ENCODE measurements at places on chromosomes 16 and 17.
A peak's percentile ranks its signal among the peaks of the same experiment; 100 is the strongest.

- DNase-seq = no peak
Measured at GRCh38 chr17:38563362-38564253, 42.1 kb downstream of the SRCIN1 start.

DNA sequence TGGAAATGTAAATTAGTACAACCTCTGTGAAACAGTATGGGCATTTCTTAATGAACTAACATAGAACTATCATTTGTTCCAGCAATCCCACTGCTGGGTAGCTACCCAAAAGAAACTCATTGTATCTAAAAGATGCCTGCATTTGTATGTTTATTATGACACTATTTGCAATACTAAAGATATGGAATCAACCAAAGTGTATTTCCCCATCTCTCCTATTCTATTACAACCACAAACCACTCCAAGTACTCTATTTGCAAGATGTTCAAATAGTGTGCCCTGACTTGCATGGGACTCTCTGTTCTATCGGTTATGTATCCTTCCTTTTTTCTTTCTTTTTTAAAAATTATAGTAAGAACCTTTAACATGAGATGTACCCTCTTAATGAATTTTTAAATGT, 845.2 kb downstream of the CDH11 start:
- no peak for DNase-seq

DNA sequence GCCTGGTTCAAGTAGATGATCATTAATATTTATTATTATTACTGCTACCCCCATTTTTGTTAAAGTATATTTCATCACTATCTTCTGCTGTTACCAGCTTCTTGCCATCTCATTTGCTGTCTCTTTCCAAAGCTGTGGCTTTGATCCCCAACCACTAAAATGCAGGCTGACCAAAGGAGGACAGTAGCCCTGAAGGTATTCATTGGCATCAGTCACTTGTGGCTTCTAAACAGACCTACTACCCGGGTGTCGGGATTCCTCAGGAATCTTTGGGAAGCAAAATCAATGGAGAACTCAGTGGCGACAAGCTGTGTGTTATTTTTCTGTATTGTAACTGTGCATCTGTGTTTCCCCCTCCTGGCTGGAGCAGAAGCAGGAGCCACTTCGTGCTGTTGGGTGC, 379.2 kb upstream of the ERCC4 start:
- DNase-seq = no peak

DNA sequence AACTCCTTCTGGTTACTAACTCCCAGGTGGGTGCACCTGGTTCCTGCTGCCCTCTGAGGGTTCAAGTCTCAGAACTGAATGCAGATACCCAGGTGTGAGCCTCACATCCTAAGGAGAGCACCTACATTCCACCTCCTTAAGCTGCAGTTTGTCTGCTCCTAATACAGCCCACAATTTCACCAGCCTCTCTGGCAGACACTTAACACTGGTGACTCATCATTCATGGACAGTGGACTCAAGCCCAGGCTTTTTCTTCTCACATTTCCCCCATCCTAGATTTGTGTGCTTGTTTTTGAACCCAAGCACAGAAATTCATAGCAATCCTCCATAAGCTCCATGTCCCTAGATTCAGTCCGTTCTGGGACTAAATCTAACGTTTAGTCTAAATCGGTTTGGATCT, 7.0 kb upstream of the MAF start:
- no peak for DNase-seq

- DNase-seq = no peak
Measured at GRCh38 chr17:43043307-43043706, 18.3 kb downstream of the RND2 start.

- DNase-seq = no peak
Measured at GRCh38 chr16:85488414-85488813, 124.7 kb upstream of the GSE1 start.

- DNase-seq = no peak
Measured at GRCh38 chr17:19702217-19702641, 14.2 kb downstream of the SLC47A2 start.

- DNase-seq = no peak
Measured at GRCh38 chr16:79573884-79574283, 26.7 kb downstream of the MAF start.

GRCh38 chr17:6100891-6101500, 30.8 kb downstream of the WSCD1 start:
- DNase-seq = no peak

DNA sequence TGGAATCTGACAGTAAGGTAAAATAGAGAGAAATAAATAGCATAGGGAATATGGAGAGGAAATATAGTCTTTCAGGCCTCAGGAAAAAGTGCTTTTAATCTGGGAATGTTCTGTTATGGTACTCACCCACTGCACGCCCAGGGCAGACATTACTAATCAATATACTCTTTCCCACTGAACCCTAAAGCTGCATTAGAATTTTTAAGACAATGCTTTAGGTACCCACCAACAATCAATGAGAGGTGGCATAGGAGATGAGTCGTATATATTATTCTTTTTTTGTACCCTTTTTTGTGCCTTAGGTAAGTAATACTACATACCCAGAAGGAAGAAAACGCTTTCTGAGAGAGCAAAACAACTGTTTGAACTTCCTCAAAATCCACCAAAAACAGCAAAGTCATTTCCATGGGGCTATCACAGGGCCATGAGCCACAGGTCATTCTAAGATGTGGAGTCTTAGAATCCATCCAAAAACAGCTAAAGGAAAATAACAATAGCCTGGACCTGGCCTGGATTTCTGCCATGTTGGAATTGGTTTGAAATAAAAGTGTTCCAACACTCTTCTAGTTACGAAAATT, 542.1 kb downstream of the XYLT1 start:
- DNase-seq = no peak

GRCh38 chr17:60305141-60305540, 86.8 kb downstream of the USP32 start:
- DNase-seq = no peak

DNA sequence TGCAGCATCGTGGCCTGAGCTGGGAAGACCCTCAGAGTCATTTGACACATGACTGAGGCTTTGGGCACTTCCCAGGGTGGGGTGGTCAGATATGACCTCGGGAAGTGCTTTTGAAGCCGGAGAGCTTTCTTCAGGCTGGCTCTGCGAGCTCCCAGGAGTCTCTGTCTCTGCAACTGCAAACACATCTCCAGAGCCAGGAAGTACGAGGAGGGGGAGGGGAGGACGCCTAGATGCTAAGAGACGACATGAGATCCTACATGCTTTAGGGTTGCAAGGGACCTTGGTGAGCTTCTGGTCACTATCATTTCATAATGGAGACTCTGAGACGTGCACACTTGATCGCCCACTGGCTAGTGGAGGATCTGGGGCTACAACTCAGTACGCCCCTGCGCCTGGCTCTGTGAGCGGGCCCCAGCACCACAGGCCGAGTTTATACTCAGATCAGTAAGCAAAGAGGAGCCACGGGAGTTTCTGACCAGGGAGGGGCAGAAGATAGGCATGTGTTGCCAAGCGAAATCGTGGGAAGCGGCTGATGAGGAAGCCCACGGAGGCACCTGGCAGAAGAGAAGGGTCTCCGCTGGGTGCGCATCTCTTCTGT, 527 bp upstream of the MGAT5B start:
- no peak for DNase-seq

- no peak for DNase-seq
Measured at GRCh38 chr17:9225305-9226101, 204.2 kb downstream of the NTN1 start.

DNA sequence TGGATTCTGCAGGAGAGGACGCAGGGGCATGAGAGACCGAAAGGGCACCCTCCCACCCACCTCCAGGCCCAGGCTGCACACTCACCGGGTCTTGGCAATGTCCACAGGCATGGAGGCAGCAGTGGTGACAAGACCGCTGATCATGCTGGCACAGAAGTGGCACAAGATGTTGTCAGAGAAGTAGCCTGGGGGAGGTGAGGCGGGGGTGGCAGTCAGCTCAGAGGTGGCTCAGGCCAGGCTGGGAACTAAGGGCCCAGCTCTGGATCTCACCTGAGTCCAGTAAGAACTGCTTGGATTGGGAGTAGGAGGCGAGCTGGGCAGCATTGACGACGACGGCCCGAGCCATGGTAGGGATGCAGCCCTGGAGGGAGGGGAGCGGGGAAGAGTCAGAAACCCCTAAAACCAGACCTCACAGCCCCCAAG, 1.8 kb downstream of the SLC25A11 start:
- DNase-seq = no peak

GRCh38 chr16:31025339-31025738, 8.0 kb upstream of the STX4 start:
- DNase-seq = no peak

GRCh38 chr16:66375451-66375850, 9.0 kb downstream of the CDH5 start:
- no peak for DNase-seq

- DNase-seq = no peak
Measured at GRCh38 chr17:74049967-74050458, 153.5 kb upstream of the RPL38 start.

DNA sequence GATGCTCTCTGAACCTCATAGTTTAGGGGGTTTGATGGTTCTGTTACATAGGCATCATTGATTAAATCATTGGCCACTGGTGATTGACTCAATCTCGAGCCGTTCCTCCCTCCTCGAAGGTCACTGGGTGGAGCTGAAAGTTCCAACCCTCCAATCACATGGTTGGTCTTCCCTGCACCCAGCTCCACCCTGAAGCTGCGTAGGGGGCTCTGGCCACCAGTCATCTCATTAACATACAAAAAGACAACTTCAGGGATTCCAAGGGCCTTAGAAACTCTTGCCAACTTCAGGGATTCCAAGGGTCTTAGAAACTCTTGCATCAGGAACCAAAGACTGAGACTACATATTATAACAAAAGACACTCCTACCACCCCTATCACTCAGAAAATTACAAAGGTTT, 306.5 kb upstream of the TNRC6C start:
- DNase-seq = no peak

- no peak for DNase-seq
Measured at GRCh38 chr17:31310886-31311285, 3.0 kb downstream of the EVI2B start.

DNA sequence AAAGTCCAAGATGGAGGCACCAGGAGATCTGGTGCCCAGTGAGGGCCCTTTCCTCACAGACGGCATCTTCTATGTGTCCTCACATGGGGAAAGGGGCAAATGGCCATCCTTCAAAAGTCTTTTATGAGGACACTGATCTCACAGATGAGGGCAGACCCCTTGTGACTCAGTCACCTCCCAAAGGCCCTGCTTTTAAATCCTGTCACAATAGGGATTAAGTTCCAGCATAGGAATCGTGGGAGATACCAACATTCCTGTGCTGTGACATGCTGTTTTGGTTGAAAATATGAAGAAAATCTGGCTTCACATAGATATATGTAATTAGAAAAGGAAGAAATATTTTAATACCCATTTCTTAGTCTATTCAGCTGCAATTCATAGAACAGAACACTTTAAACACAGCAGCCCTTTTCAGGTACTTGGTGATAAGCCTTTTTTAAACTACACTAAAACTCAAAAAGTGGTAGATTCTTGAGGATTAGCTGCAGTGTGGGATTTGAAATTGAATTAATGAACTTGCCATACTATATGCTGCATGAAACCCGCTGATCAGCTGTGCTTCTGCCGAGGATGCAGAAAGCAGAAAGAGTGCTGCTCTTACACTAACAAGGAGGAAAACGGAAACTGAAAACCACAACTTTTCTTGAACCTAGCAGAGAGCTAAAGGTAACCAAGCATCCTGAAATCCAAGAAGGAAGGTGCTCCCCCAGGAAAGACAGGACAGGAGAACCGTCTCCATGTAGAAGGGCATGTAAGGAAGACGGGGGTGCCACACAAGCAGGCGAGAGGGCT, 32.7 kb downstream of the VPS53 start:
- no peak for DNase-seq

- no peak for DNase-seq
Measured at GRCh38 chr17:62380253-62380652, at the start of gene EFCAB3. EFCAB3 (plus strand) TSS chr17:62380553; CDS start chr17:62382980, 2,427 bp downstream.

DNA sequence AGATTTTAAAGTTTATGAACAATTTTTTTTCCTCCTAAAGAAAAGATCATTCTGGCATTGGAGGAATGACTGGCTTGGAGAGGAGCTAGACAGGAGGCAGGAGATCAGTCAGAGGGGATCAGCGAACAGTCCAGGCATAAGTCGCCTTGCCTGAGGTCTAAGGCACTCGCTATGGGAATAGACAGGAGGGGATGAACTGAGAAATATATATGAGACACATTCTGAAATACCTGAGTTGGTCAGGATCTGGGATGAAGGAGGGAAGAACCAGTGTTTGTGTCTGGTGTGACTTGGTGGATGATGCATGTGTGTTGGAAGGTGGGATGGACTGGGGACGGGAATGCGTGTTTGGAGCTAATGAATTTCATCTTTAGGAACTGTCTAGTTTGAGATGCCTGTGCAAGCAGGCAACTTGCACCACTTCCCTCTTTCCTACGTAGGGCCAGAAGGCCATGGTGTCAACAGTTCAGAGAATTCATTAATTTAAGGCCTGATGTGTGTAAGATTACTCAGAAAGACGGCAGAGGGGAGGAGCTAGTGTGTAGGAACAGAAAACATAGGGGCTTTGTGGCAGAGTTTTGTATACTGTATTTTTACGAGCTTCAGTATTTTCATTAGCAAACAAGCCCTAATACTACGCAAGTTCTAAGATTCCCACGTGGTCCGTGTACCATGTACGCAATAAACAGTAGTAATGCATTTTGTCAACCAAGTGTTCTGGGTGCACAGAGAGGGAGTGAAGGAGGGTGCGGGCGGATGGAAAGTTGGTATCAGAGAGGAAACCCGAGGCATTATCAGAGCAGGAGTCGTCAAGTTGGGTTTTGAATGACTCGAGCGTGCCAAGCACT, 825 bp downstream of the HEATR6 start:
- DNase-seq = no peak

GRCh38 chr17:42566883-42567573, at the start of gene MLX:
MLX (plus strand) TSS chr17:42567100; CDS start chr17:42567125, 25 bp downstream.
- peak; percentile 76 for DNase-seq

GRCh38 chr17:27633312-27634025, 2.5 kb downstream of the LGALS9 start:
- DNase-seq = no peak

DNA sequence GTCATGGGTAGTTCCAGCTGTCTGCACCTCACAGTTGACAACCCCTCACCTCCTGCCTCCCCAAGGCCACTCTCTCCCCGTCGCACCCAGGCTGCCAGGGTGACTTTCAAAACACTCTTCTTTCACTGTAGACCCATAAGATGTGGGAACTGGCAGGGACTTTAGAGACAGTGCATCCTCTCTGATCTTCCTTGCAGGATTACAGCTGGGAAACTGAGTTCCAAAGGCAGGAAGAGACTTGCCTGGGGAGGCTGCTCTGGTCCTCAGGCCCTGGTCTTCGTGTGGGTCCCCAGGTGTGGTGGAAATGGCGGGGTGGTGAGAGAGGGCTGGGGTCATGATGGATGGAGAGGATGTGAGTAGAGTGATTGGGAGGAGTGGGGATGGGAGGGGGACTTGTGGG, 21.9 kb upstream of the NKD1 start:
- DNase-seq = no peak
